WTC11 (cell line): ENCODE measurements at places on chromosomes 7 and 10.

DNA sequence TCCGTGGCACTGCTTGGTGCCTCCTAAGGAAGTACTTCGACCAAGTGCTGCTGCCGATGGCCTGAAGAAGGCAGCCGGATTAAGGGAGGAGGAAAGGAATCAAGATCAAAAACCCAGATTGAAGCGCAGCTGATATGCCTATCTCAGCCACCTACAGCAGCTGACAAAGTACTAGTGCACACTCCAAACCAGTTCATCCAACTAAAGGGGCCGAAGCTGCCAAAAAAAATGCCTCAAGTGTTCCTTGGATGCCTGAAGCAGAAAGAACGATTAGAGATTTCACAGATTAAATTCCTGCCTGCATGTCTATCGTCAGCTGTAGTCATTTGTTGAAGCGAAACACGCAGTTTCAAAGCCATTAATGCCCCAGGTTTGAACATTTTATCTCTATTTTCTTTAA, 65.7 kb downstream of the TNRC18 start:
- no peak for DNase-seq

DNA sequence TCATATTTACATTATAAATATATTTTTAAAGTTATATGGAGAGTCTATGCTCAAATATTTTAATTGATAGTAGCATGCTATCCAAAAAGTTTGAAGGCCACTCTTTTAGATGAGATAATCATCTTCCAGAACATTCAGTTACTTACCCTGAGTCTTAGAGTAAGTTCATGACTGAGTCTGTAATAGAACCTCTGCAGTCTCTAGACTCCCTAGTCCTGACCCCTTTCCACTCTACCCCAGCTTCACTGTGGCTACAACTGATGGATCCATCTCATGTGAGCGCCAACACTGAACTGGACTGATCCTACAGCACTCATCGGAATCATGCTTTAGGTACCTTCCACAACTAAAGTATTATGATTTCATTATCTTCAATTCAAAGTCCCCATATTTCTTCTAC, 10.1 kb downstream of the HACD1 start:
- no peak for DNase-seq

GRCh38 chr10:91759581-91759986, 38.6 kb upstream of the TNKS2 start:
- no peak for DNase-seq

DNA sequence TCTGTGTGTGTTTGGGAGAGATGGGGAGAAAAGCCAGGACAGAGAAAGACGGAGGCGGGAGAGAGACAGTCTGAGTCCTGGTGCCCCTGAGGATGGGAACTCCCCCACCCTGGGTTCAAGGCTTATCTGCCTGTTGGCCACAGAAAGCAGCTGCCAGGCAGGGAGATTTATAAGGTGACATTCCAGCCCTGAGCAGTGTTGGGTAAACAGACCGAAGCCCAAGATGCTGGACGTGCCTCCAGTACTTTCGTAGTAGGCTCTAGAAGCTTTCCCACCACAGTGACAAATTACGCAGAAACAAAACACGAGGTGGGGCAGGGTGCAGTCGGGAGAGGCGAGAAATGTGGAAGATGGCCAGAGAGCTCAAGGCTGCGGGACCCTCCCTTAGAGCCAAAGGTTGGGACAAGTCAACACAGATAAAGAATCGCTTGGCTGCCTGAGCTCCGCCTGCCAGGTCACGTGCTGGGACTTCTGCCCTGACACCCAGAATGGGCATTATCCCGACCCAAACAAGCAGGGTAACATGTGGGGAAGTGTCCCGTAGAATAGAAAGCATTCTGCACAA, 41.1 kb downstream of the CCDC3 start:
- DNase-seq: no peak

DNA sequence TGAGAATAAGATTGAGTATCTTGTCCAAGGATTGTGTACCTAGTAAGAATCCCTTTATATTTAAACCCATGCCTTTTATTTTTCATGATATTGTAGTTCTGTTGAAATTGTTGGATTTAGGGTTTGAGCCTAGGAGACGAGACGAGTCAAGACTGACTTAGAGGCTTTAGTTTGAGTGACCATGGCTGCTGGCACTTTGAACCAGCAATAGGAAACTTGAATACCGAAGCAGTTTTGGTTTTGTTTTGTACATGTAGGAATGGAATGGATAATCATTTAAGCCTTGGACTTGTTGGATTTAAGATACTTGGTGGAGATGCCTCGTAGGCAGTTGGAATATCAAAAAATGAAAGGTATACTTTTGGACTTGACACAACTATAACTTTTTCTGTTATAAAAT, 229.0 kb downstream of the BICC1 start:
- DNase-seq: no peak

- no peak for DNase-seq
Observed at GRCh38 chr7:77563275-77563674, 26.2 kb downstream of the PTPN12 start.
